ENCODE measurements at places on chromosomes 6 and 20.

DNA sequence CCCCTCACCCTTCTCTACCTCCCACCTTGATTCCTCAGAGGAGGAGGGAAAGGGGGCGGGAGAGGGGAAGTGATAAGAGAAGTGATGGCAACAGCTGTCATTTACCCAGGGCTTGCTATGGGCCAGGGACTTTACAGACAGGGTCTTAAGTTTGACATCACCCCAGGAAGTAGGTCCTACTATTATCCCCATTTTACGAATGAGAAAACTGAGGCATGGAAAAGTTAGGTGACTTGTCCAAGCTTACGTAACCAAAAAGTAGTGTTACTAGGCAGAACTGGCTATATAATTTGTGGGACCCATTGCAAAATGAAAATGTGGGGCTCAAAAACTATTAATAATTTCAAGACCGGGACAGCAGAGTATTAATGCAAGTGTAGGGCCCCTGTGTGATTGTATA lies 10.5 kb upstream of the FANCE start:
- DNase-seq = no peak

GRCh38 chr20:50344232-50345071 lies 153.8 kb downstream of the CEBPB start:
- DNase-seq = no peak

DNA sequence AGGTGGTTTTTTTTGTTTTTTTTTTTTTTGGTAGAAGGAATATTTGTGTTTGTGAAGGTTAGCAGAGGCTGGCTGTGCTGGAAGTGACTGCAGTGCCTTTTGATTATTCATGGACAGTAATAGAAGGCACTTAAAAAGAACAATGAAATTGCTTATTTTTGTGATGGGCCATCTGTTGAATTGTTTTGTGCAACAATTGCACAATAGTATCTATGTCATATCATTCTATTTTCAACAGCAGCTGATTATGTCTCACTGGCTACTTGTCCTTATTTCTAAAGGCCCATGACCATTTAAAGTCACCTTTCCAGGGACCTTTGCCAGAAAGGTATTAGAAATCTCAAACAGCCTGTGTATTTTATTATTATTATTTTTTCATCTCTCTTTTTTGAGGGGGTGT lies 70.6 kb downstream of the AFG1L start:
- no peak for DNase-seq

DNA sequence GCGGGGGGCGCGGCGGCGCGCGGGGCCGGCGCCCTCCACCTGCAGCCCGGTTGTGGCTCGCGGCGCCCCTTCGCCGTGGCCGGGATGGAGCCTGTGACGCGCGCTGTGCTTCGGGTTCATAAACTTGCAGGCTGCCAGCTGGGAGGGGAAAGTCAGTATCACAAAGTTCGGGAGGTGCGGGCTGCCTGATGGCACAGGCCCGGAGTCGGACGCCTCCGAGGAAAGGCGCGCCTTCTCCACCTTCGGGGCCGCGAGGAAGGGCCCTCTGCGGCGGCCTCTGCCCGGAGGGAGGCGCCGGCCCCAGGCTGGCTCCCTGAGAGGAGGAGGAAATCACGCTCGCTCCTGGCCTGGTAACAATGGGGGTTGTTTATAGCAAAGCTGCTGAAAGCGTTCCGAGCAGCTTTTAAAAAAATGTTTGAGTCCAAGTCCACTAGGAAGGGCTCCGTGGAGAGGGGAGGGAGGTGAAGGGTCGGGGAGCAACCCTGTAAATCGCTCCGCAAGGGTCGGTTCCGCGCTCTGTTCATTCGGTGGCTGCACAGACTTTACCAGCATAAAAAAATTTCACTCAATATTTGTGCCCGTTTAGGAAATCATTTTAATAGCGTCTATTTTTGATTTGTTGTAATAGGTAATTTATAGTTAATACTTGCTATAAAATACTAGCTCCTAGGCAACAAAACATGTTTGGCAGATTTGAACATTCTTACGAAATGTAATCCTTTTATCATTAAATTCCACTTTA lies 1.0 kb downstream of the AFDN start:
- DNase-seq = no peak

GRCh38 chr20:23114018-23114417 lies 27.9 kb upstream of the CD93 start:
- no peak for DNase-seq

All from GM04503 (cell line).